ENCODE measurements at places on chromosomes 13 and 19. TPM values are rescaled to one million over a fixed set of nuclear protein-coding genes. Genes with fewer than 3 reads are reported as not detected.

Gene PCDH20
- not detected for total RNA-seq

Gene OR7C1
- total RNA-seq, result not detected

Gene ZNF665
- 2.4 TPM for total RNA-seq

Gene FPR2
- not detected for total RNA-seq

Gene GPR180
- 2.5 TPM for total RNA-seq

Gene TBC1D17
- 17.1 TPM for total RNA-seq

Gene RPS15
- 712 TPM for total RNA-seq

Gene YJEFN3
- total RNA-seq, result 0.45 TPM

Gene TMEM38A
- total RNA-seq, result 3.3 TPM

Gene SELENOV
- not detected for total RNA-seq

Gene POU2F2
- total RNA-seq, result 0.08 TPM

Gene CPT1C
- total RNA-seq, result 23.4 TPM

Gene F10
- total RNA-seq, result 2.7 TPM
